ENCODE measurements at places on chromosomes 5 and 9.

DNA sequence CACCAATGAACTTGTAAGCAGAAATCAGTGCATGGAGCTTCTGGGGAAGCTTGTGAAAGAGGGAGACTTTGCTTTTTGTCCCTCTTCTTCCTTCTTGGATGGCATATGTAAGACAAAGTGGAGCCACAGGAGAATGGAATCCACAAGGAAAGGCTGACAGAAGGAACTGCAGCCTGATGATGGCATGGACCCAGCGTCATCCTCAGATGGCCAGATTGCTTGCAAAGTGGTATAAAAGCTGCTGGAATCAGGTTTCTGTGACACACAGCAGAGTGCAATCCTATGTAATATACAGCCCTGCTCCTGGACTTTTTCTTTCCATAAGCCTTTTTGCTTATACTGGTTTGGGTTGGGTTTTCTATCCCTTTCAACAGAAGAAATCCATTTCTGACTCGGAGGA, 31.4 kb upstream of the SPARC start:
- no peak for DNase-seq

- DNase-seq: no peak
Measured at GRCh38 chr9:114454652-114455051, 50.6 kb downstream of the WHRN start.

DNA sequence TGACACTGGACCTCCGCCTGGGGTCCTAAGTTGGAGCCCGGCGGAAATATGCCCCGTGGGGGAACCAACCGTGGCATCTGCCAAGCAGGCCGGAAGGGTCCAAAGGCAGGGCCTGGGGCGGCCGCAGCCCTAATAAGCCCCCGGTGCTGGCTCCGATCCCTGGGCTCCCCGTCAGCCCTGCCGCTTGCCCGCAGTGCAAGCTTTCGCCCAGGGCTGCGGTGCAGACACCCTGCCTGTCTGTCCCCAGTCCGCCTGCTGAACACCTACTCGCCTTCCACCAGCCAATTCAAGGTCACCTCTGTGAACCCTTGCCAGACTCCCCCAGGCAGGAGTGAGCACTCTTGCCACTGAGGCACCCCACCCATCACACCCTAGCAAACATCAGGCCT, 502 bp upstream of the PTGR1 start:
- DNase-seq: no peak

- no peak for DNase-seq
Measured at GRCh38 chr5:76499507-76500161, 96.5 kb downstream of the IQGAP2 start.

GRCh38 chr9:38119560-38120236, 50.7 kb upstream of the SHB start:
- no peak for DNase-seq
